ENCODE measurements at places on chromosomes 12 and 14.
A peak's percentile ranks its signal among the peaks of the same experiment; 100 is the strongest.

GRCh38 chr14:40870252-40870651 lies 736.4 kb upstream of the LRFN5 start:
- no peak for DNase-seq

DNA sequence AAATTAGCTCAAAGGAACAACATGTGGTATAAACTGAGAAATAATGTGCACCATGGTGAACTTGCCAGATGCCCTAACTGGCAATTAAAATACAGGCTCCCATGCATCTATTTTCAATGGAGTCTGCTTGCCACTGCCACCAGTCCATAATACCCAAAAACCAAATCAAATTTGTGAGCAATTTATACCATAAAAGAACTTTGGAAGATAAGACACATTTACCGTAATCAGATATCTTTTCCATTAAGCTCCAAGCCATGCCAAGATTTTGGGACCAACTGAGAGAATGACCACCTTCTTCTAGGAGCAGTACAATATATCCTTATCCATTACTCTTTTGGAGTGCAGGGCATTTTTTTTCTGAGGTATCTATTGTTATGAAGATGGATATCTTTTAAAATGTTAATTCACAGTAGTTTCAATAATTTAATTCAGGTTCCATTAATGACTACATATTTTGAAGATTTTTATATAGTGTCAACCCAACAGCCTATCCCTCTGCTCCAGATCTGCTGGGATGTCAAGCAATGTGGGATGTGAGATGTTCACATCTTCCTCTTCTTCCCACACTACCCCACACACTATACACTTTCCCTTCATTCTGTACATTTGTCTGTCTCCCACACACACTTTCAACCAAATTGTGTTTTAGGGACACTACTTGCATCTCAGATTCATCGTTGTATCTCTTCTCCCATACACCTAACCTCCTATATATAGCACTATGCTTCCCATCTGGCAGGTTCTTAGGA lies 53.3 kb downstream of the KIF21A start:
- DNase-seq: no peak

- peak; percentile 4 for DNase-seq
Observed at GRCh38 chr14:34496679-34497513, 34.9 kb upstream of the SPTSSA start.

GRCh38 chr14:95831468-95831867 lies 45.2 kb upstream of the TUNAR start:
- DNase-seq: no peak

DNA sequence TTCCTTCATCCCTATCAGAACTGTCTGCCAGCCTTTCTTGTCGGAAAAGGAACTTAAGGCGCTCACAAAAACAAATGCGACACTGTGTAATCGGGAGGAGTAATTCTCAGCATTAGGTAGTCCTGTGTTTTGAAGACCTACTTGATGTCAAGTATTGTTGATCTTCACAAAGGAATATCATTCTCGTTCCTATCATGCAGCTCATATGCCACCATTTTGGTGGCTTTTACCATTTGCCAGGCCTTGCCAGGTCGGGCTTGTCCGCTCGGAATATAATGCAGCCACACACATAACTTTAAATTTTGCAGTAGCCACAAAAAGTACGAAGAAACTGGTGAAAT lies 903 bp upstream of the PPP4R3A start:
- DNase-seq: no peak

GRCh38 chr14:34003691-34004090 lies 52.8 kb upstream of the EGLN3 start:
- DNase-seq: no peak

DNA sequence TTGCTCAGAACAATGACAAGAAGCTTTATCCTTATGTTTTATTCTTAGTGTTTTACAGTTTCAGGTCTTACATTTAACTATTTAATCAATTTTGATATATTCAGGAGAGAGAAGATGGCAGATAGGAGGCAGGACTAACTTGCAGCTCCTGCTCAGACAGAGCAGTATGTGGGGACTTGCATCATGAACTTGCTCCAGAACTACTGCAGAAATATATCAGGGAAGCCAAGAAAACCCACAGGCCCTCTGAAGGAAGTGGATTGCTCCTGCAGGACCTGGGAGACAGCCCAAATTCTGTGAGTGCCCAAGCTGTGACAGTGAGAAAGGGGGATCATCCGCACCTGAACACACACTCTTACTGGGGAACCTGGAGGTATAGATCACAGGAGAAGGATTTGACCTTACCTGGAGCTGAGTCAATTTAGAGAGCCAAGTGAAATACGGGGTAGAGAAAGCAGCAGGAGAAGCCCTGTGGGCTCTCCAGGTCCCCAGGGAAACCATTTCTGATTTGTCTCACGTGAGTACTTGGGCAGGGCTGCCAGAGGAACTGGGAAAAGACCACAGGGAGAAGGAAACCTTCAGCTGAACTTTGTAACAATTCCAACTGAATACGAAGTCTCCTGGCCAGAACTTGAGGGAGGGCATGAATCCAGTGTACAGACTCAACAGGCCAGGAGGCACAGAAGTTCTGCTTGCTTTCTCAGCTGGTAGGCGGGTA lies 28.9 kb upstream of the TSPAN8 start:
- DNase-seq: no peak

Data from amygdala (tissue), 56 donors.